Amniotic epithelial cell (primary cell): ENCODE measurements at places on chromosomes 6 and 20.

GRCh38 chr6:139165324-139165723 lies 30.4 kb downstream of the HECA start:
- no peak for DNase-seq

DNA sequence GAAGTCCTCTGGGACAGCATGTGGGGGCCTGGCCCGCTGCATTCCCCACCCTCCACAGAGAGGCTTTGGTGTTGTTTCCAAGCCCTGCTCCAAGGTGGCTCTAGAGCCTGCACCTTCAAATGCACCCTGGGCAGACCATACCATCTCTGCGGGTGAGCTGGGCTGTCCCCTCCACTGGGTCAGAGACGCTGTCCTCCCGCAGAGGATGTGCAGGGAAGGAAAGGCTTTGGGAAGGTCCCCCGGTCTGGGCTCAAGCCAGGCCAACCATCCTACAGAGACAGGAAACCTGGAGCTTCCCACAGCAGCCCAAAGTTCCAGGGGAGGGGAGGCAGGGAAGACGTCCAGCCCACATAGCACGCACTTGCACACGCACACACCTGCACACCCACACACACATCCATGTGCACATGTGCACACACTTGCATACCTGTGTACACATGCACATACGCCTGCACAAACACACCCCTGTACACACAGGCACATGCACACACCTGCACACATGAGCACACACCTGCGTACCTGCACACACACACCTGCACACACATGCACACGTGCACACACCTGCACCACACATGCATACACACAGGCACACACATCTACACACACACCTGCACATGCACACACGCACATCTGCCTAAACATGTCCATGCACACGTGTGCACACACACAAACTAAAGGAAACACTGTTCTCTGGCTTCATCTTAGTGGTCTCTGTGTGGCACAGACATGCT lies 155.4 kb downstream of the ERMARD start:
- DNase-seq = no peak

- DNase-seq = no peak
Observed at GRCh38 chr6:119052987-119053386, 25.5 kb downstream of the FAM184A start.

GRCh38 chr6:110769923-110770322 lies 45.3 kb downstream of the CDK19 start:
- DNase-seq = no peak
